WERI-Rb-1 (cell line): ENCODE measurements at places on chromosomes 6 and 20.
A peak's percentile ranks its signal among the peaks of the same experiment; 100 is the strongest.

DNA sequence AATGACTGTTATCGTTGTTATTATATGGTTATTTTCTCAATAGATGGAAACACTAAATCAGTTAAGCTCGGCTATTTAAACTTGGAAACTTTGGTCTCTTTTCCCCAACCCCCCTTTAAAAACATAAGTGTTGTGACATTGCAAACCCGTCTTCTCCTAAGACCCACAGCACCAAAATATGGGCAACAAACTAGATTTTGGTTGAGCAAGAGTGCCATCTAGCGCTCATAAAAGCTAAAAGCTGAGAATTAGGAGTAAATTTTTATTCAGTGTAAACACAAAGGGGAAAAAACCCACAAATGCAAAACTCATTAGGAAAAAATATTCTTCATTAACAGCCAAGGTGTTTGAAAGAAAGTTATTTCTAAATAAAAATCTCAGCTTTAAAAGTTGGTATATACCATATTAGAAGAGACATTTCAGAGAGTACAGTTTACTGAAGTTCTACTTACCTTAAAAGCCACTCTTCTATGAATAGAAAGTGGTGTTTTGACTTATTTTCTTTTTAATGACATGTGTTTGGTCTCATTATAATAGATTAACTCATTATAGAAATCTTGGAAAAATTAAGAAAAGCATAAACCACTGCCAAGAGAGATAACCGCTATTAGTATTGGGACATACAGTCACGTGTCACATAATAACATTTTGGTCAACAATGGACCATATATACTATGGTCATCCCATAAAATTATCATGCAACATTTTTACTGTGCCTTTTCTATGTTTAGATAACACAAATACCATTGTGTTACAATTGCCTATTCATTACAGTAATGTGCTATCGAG, 21.1 kb downstream of the SESN1 start:
- DNase-seq = peak; percentile 30

- DNase-seq = no peak
These were observed 75.4 kb downstream of the MAN1A1 start for GRCh38 chr6:119274197-119274595.

GRCh38 chr6:170464080-170464479, 89.0 kb downstream of the PSMB1 start:
- DNase-seq = no peak

DNA sequence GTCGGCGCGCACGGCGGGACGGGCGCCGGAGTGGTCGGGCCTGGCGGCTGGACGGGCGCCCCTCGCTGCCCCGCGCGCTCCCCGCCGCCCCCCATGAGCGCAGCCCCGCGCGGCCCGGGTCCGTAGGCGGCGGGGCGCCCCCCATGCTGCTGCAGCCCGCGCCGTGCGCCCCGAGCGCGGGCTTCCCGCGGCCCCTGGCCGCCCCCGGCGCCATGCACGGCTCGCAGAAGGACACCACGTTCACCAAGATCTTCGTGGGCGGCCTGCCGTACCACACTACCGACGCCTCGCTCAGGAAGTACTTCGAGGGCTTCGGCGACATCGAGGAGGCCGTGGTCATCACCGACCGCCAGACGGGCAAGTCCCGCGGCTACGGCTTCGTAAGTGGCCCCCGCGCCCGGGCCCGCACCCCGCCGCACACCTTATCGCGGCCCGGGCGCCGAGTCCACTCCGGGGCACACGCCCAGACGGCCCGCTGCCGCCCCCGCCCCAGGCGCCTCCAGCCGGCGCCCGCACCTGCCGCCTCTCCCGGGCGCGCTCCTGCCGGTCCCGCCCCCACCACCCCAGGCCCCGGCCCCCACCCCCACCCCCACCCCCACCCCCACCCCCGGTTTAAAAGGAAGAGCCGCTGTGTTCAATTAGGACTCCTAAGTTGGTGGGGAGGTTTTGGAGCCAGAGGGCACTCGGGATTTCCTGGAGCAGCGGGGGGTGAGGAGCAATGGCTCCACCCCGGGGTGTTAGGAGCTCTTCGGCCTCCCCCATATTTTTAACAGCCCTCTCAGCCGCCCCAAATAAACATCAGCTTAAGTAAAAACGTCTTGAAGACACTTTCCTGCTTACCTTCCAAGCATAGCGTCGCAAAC, 474 bp downstream of the RBM38 start:
- DNase-seq = no peak
